ENCODE measurements at places on chromosomes 1 and 21. TPM values are rescaled to one million over a fixed set of nuclear protein-coding genes. Genes with fewer than 3 reads are reported as not detected.

CAP1 gene
- 276 TPM for total RNA-seq

DNAI4 gene
- 8.4 TPM for total RNA-seq

PLEKHN1 gene
- 0.63 TPM for total RNA-seq

FRRS1 gene
- 77.8 TPM for total RNA-seq

RNF186 gene
- total RNA-seq = not detected

MINDY1 gene
- total RNA-seq = 21.5 TPM

PRAMEF7 gene
- total RNA-seq = not detected

DENND2C gene
- total RNA-seq = 1.5 TPM

DMBX1 gene
- not detected for total RNA-seq

SHISAL2A gene
- not detected for total RNA-seq

OR2T2 gene
- not detected for total RNA-seq

CYP4A22 gene
- total RNA-seq = not detected

TMEM81 gene
- total RNA-seq = 1.5 TPM

HFM1 gene
- 0.43 TPM for total RNA-seq

IVL gene
- not detected for total RNA-seq

TEX38 gene
- total RNA-seq = not detected

FAM89A gene
- 2.4 TPM for total RNA-seq

OXCT2 gene
- 0.09 TPM for total RNA-seq

BEST4 gene
- 0.26 TPM for total RNA-seq

AADACL4 gene
- total RNA-seq = 0.09 TPM

RABIF gene
- total RNA-seq = 4.7 TPM

RHCE gene
- total RNA-seq = 1.6 TPM

MCOLN3 gene
- total RNA-seq = 6.9 TPM

NBPF6 gene
- not detected for total RNA-seq

RSBN1 gene
- 6.6 TPM for total RNA-seq

ABCD3 gene
- total RNA-seq = 42.1 TPM

SPATA17 gene
- total RNA-seq = 1.4 TPM

TOR1AIP2 gene
- 40.7 TPM for total RNA-seq

KIF26B gene
- total RNA-seq = 1.3 TPM

RAB4A gene
- total RNA-seq = 27.9 TPM

Measured in bronchial smooth muscle cell (primary cell).